Suppressor macrophage treated with lipopolysaccharide for 4 hours (primary cell): ENCODE measurements at places on chromosomes 16 and 17.

- DNase-seq = no peak
Observed at GRCh38 chr16:72025404-72026114, 17.0 kb downstream of the DHODH start.

- peak; percentile 10 for DNase-seq
Observed at GRCh38 chr17:31699281-31699680, 159.8 kb downstream of the COPRS start.

DNA sequence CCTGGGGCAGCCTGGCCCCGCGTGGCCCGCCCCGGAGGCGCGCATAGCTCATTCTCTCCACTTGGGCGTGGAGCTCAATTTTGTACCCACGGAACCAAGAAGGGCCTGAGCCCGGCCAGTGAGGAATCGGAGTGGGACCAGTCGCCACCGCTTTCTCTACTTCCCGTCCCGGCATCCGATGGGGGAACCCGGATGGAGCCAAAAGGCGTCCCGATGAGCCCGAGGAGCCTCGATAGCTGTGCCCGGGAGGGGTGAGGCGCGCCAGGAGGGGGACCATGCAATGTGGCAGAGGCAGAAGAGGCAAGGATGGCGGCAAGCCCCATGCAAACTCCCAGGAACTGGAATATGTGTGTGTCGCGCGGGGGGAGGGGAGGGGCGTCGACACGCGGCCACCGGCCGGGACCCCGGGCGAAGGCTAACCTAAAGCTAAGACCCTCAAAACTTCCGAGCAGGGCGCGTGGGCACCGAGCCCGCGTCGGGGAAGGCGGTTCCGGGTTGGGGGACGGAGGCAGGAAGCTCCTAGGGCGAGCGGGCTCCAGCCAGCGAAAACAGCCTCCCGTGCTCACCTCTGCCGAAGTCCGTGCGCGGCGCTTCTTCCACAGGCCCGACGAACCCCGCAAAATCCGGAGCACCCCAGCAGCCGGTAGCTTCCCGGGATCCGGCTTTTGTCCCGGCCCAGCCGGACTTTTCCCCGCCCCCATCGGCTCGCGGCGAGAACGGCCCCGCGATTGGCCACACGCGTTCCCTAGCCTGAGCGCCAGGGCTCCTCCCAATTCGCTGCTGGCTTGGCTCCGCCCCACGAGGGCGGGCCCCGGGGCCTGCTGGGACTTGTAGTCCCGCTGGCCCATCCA lies at the start of gene ACLY:
Gene ACLY (minus strand): TSS at position 638 of the 851 bp plus-strand sequence. CDS start 5,078 bp downstream, outside the sequence.
- peak; percentile 98 for DNase-seq

DNA sequence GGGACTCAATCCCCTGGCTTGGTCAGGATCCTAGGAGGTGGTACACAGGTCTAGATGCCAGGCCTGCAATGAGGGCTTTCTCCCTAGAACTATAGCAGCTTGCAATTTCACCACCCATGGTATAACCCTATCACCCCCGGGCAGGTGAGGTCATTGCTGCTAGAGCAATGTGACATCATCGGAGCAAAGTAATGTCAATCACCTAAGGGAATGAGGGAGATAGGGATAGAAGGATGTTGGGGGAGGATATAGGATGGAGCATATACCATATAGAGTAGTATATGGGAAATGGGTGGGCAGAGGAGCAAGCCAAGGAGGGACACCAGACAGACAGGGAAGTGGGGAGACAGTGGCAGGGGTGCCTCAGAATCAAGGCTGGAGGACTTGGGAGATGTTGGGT lies 3.3 kb downstream of the KCNH4 start:
- no peak for DNase-seq

DNA sequence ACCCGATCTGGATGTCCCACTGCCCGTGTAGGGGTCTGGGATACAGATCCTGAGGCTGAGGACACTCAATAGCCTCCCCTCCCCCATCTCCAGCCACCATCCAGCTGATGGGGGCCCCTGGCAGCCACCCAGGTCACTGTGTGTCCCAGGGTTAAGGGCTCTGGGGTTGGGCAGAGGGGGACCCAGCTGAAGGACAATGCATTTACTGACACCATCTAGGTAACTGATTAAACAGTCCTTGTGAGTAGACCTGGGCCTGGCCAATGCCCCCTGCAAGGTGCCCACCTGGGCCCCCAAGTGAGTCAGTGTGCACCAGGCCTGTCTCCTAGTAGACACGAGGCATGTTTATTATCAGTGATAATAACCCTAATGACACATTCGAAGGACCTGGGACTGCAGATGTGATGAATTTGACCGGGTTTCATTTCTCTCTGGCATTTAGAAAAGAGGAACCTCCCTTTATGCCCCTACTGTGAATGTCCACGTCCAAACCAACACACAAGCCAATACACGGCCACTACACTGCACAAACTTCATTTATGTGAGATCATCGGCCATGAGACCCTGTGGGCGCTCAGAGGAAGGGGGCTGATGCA lies 261.9 kb upstream of the FOXF1 start:
- DNase-seq = no peak

DNA sequence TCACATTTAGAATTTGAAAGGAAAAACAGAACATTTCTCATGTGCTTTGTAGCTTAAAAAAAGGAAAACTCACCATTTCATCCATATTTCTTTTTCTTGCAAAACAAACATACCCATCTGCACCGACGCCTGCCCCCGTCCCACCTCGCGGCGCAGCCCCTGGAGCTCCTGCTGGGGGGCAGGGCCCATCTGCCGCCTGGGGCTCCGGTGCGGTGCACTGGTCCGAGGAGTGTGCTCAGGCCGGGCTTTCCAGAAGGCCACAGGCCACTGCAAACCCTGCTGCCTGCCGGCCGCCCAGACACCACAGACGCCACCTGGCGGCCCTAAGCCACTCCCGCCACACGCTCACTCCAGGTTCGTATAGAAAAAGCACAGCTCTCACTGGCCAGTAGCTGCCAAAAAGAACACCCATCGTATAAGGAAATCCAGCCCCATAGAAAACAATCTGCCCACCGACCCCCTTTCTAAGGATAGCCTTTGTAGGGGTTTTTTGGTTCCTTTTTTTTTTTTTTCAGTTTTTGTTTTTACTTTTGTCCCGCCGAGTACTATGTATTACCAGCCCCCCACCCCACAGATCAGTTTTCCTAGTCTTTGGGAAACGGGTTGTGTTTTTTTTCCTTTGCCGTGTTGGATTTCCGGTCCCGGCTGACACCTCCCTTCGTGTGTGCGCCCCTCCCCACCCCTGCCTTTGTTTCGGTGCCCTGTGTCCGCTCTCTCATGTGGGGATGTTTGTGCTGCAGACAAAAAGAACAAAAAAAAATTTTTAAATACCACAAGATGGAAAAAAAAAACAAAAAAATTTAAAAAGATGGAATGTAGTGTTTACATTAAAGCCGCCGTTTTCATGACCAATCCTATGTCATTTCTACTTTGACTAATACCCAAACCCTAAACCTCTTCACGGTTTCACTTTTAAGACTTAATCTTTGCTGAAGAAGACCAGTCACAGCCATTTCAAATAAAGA lies 68.8 kb downstream of the AMFR start:
- peak; percentile 81 for DNase-seq

DNA sequence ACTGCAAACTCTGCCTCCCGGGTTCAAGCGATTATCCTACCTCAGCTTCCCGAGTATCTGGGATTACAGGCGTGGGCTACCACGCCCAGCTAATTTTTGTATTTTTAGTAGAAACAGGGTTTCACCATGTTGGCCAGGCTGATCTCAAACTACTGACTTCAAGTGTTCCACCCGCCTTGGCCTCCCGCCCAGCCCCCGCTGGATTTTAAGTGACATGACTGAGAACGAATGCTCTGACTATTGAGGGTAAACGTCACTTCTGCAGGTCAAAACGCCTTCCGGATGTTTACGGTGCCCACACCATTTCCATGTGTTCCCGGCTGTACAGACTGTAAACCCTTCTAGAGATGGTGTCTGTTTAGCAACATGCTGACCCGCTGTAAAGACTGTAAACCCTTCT lies 22.8 kb downstream of the PITPNA start:
- no peak for DNase-seq

DNA sequence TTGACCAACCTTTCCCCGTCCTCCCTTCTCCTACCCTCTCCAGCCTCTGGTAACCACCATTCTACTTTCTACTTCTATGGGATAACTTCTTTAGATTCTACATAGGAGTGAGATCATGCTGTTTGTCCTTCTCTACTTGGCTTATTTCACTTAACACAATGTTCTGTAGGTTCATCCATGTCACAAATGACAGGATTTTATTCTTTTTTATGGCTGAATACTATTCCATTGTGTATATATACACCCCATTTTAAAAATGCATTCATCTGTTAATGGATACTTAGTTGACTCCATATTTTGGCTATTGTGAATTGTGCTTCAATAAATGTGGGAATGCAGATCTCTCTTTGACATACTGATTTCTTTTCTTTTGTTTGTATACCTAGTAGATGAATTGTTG lies 115.0 kb downstream of the RAB11FIP4 start:
- no peak for DNase-seq

DNA sequence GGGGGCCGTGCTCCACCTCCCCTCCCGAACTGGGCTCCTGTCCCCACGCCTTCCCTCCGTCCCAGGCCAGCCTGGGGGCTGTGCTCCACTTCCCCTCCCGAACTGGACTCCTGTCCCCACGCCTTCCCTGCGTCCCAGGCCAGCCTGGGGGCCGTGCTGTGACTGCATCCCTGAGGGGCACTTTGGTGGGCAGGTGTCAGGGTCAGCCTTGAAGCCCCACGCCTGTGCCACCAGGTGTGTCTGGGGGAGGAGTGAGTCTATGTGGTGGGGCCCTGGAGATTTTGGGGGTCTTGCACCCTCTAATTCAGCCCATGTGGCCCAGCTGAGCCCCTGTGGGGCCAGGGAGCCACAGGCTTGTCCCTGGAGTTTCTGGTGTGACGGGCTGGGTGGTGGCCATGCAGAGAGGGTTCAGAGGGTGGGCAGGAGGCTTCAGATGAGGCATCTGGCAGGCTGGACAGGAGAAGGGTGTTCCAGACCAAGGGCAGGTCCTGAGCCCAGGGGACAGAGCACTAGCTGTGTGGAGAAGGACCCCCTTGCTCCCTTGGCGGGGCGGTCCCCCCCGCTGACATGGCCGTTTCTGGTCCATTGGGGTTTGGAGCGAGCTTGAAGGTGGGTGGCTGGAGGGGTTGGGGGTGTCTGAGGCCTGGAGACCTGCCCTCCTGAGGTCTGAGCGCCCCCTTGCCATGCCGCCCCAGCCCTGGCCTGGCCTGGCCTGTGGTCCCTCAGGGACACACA lies 8.2 kb downstream of the NHERF2 start:
- no peak for DNase-seq

- DNase-seq = peak; percentile 75
Observed at GRCh38 chr17:68600931-68601564, at the start of gene FAM20A. Gene FAM20A (minus strand): TSS chr17:68601367. CDS start chr17:68600666, 701 bp downstream.

DNA sequence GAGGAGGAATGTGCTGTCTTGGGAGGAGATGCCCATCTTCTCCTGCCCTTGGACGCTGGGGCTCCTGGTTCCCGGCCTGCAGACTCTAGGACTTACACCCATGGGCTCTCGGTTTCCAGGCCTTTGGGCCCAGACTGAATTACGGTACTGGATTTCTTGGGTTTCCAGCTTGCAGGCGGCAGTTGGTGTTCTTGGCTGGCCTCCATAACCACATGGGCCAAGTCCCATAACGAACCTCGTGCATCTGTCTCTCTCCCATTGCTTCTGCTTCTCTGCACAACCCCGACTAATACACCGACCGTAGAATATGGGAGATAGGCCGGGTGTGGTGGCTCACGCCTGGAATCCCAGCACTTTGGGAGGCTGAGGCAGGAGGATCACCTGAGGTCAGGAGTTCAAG lies 162.6 kb downstream of the SDK2 start:
- no peak for DNase-seq

DNA sequence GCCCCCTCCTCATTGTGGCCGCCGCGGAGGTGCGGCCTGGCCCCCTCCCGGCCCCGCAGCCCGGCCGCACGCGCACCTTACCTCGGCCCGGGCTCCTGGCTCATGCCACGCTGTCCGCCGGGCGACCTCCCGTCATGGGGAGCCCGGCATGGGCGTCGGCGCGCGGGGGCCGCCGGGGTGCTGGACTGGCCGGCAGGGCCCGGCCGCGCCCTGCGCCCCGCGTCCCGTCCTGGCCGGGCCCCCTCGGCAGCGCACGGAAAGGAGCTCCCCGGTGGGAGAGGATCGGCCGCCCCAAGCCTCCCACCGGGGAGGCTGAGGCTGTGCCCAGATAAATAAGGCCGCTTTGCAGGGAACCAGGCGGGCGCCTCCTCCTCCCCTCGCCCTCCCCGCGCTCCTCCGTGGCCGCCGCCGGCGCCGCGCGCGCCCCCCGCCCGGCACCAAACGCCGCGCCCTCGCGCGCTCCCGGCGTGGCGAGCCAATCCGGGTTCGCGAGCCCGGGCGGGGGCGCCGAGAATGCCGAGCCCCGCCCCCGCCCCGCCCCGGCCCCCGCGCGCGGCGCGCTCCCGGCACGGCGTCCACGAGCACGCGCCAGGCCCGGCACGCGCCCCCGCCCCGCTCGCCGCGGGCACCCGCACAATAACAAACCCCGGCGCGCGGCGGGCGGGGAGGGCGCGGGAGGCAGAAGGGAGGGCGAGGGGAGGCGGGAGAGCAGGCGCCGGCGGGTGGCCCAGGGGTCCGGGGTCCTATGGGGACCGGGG lies at the start of gene FBXL16:
Gene FBXL16 (minus strand): TSS at position 371 of the 758 bp plus-strand sequence. CDS start 8,396 bp downstream, outside the sequence.
- no peak for DNase-seq

- DNase-seq = no peak
Observed at GRCh38 chr16:5196204-5196603, 98.6 kb upstream of the EEF2KMT start.

GRCh38 chr17:59839651-59840328 lies 53.0 kb downstream of the TUBD1 start:
- peak; percentile 59 for DNase-seq

DNA sequence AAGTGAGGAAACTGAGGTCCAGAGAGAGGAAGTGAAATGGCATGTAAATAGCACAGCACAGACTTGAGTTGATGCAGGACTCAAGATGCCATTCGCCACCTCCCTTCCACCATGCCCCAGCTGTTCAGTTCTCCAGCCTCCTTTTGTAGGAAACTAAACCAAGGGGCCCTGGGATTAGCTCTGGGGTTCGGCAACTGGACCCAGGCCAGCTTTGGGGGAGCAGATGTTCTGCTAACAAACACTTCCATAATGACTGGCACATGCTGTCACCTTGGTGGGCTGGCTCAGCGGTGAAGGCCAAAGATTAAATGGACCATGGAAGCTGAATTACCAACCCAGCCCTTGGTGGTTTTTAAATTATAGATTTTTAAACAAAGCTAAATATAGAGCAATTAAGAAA lies 77.0 kb downstream of the IRX6 start:
- no peak for DNase-seq

DNA sequence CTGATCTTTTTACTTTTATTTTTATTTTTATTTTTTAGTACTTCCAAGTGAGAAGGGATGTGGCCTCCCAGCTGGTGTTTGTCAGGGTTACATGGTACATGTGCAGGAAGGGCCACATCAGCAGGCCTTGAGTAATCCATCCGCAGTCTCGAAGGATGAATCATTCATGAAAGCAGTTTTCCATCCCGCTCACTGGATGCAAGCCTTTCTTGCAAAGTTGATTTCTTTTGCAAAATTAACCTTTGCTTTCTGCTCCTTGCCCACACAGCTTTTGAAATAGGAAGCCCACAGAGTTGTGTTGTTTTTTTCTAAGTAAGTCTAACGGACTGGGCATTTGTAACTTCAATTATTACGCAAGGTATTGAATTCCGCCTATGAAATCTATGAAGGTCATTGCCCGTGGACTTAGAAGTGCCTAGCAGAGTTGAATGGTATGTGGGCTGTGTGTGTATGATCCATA lies 157.4 kb downstream of the PRKCA start:
- peak; percentile 97 for DNase-seq

GRCh38 chr16:21260870-21261791 lies 17.0 kb downstream of the CRYM start:
- no peak for DNase-seq

GRCh38 chr17:51258756-51259563 lies 889 bp downstream of the MBTD1 start:
- peak; percentile 71 for DNase-seq

GRCh38 chr16:568401-569258 lies 1.1 kb upstream of the PIGQ start:
- no peak for DNase-seq

- no peak for DNase-seq
Observed at GRCh38 chr16:57427307-57427706, 19.9 kb downstream of the CIAPIN1 start.
